Inflammatory macrophage treated with lipopolysaccharide for 1 hour (primary cell): ENCODE measurements at places on chromosomes 3 and 15.

DNA sequence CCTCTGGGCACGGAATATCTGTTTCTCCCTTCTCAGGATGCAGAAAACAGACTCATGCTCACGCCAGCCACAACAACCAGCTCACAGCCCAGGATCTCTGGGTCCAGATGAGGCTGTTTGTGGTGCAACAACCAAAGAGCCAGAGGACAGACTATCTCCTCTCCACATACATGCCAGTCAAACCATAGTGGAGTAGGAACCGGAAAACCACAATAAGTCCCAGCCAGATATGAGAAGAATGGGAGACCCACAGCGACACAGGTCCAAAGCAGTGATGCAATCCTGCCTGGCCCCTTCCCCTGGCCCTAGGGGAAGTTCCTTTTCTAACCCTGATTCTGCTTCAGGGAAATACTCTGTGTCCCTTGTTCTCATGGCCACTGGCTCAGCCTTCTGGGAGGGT lies 27.6 kb downstream of the MEX3B start:
- no peak for DNase-seq

DNA sequence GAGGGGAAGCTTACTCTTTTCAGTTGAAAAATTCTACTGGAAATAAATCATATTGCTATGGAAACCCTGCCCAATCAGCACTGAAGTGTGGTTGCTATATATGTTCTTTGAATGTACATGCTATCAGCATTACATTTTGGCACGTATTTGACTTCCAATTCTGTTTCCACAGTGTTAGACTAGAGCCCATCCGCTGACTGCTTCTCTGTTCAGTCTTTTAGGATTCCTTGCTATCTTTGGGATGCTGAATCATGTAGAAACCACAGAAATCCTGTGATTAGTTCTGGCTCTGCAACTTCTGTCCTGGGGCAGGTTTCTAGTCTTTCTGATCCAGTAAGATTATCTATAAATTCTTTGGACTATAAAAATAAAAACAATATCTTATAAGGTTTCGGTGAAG lies 128.2 kb upstream of the SLC7A14 start:
- no peak for DNase-seq

GRCh38 chr15:38040615-38041014 lies 106.2 kb downstream of the TMCO5A start:
- DNase-seq, result no peak

- no peak for DNase-seq
Measured at GRCh38 chr3:102699104-102699818, 264.4 kb downstream of the ZPLD1 start.

GRCh38 chr15:73955861-73956742 lies 29.8 kb downstream of the LOXL1 start:
- DNase-seq, result no peak
